ENCODE measurements at places on chromosomes 6 and 20.

DNA sequence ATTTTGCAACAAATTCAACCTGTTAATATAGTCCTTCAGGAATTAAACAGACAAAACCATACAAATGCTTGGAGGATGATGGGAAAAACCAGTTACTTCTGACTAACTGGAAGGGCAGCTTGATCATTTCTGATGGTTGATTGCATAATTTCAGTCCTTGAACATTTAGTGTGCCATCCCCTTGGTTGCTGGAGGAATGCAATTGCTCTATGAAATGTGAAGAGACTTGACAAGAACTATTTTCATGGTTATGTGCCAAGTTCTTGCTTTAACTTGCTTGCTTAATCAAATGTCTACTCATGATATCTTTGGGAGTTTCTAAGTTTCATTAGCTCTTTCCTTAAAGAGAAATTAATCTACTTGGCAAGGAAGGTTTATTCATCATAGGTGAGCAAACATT lies 45.2 kb downstream of the ANKEF1 start:
- ATAC-seq = peak; percentile 61

DNA sequence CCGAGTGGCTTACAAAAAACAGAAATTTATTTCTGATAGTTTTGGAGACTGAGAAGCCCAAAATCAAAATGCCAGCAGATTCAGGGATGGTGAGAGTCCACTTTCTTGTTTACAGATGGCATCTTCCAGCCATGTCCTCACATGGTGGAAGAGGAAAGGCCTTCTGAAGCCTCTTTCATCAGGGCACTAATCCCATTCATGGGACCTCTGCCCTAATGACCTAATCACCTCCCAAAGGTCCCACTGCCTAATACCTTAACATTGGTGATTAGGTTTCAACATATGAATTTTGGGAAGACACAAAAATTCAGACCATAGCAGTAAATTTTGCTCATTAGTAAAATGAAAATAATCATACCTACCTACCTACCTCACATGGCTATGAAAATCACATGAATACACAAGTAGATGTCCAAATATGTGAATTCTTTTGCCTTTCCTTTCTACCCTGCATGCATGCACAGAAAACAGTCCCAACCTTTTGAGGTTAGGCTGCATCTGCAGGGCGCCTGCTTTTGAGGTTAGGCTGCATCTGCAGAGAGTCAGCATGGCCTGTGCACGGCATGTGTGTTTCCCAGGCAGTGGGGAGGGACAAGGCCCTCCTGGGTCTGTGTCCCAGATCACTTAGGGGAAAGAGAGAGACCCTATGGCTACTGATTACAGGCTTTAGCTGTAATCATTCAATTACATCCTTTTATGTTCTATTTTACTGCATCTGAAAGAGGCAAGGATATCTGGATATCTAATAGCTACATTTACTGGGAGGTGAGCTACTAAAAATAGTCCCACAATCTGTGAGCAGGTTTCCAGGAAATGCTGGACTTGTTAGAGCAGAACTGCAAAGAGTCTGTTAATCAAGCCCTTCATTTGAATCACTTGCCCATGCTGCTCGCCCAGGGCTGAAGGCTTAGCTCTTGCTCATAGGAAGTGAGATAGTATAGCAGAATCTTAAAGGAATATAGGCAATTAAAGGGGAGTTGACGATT lies 497.7 kb upstream of the MARCKS start:
- ATAC-seq = peak; percentile 50

GRCh38 chr6:10545482-10545881 lies 24.3 kb downstream of the GCNT2 start:
- no peak for ATAC-seq

DNA sequence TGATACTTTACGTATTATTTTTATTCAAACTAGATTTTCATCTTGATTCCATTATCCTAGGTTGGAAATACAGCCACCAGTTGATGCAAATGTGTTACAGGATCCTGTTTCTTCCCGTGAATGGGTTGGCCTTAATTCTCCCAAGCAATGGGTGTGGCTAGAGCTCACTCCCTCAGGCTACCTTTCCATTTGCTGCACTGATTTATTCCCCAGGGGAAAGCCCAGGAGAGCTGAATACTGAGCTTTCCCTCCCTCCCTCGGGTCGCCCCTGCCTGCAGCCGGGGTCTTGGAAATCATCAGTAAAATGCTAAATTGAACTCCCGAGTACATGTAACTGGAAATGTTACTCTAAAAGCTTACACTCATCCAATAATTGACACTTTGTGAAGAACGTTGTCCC lies 9.9 kb downstream of the SMOC2 start:
- no peak for ATAC-seq

GRCh38 chr6:45613656-45614055 lies 235.9 kb upstream of the SUPT3H start:
- peak; percentile 66 for ATAC-seq

- ATAC-seq = no peak
Observed at GRCh38 chr20:54162378-54163009, 11.3 kb downstream of the CYP24A1 start.

DNA sequence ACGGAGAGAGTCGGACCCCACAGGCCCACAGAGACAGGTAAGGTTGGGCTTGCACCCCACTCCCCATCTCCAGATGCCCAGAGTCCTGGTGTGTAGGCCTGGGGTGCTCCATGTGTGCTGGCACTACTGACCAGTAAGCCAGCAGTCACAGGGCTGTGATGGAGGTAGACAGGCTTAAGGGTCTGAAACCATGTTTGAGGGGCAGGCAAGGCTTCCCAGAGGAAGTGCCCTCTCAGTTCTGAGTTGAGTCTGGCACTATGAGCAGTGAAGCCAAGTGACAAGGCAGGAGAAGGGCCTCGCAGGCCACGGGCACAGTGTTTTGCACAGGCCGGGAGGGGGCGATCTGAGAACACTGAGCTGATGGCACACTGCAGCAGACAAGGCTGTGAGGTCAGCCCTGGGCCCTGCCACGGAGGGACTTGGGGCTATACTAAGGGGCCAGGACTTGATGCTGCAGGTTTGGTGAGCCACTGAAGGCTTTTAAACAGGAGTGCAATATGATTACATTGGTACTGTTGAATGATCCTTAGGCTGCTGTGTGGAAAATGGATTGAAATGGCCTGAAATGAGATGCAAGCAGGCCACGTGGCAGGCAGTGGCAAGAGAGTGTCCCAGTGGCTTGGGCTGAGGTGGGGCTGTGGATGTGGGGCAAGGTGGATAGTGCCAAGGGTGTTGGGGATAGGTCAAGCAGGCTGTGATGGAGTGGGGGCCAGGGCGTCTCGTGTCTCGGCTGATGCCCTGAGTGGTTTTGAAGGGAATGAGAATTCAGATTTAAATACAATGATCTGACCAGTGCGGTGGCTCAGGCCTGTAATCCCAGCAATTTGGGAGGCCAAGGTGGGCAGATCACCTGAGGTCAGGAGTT lies 20.3 kb downstream of the TTBK1 start:
- ATAC-seq = peak; percentile 98

- ATAC-seq = no peak
Observed at GRCh38 chr20:10812759-10813327, 139.0 kb upstream of the JAG1 start.

- ATAC-seq = no peak
Observed at GRCh38 chr6:130578713-130579112, 212.9 kb downstream of the TMEM200A start.

GRCh38 chr6:111793711-111794111 lies 79.5 kb downstream of the FYN start:
- ATAC-seq = peak; percentile 27

GRCh38 chr6:153018355-153018754 lies 15.8 kb upstream of the MTRF1L start:
- no peak for ATAC-seq

- no peak for ATAC-seq
Observed at GRCh38 chr6:31383149-31383548, 20.2 kb upstream of the MICA start.

GRCh38 chr6:3966426-3966825 lies 112.5 kb downstream of the FAM217A start:
- no peak for ATAC-seq

- no peak for ATAC-seq
Observed at GRCh38 chr6:110085285-110085684, 94.2 kb downstream of the WASF1 start.

GRCh38 chr6:52420668-52421358 lies 671 bp downstream of the EFHC1 start:
- peak; percentile 39 for ATAC-seq

GRCh38 chr6:92700411-92700810 lies 718.9 kb downstream of the EPHA7 start:
- ATAC-seq = no peak

- ATAC-seq = peak; percentile 90
Observed at GRCh38 chr6:35391240-35391968, 49.0 kb downstream of the PPARD start.

- no peak for ATAC-seq
Observed at GRCh38 chr20:58177799-58178198, 50.7 kb downstream of the ANKRD60 start.

DNA sequence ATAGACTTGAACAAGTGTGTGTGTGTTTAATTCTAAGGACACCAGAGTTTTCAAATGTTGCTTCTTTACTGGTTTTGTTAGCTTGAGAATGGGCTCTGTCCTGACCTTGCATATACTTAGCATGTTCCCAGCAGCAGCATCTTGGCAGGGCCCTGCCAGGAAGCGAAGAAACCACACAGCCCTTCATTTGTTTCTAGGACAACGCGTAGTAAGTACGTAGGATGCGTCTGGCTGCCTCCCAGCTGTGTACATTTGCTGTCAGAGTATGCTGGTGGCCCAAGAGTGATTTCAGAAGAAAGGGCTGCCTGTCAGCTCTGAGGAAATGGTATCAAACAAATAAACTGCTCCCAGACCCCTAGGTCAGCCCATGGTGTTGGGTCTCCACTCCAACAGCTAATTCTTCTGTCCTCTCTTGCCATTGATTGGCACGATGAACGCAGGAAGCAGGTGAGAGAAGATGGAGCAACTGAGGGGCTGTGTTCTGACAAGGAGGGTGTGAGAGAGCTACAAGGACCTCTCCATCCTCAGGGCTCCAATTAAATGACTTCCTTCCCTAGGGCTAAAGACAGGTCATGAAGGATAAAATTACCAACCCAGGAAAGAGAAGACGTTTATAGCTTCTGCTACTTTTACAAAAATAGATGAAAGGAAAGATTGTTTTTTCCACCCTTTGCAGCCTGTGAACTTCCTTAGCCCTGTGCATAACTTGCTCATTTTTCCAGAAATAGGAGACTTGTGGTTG lies 55.9 kb upstream of the HDDC2 start:
- ATAC-seq = no peak

DNA sequence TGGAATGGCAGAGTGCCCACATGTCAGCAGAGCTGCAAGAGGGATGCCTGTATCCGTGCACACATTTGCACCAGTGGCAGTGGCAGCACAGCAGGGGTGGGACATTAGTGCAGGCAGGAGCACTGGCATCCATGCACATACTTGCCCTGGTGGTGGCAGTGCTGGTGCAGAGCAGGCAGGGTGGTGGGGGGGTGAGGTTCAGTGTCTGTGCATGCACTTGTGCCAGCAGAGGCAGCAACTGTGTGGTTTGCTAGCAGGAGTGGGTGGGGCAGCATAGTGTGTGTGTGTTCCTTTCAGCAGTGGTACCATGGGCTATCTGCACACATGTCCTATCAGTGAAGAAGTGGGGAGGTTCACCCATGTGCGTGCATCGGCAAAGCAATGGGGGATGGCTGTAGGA lies 151.6 kb downstream of the EPM2A start:
- ATAC-seq = no peak

GRCh38 chr20:63787302-63787701 lies 43.8 kb downstream of the ZBTB46 start:
- no peak for ATAC-seq

DNA sequence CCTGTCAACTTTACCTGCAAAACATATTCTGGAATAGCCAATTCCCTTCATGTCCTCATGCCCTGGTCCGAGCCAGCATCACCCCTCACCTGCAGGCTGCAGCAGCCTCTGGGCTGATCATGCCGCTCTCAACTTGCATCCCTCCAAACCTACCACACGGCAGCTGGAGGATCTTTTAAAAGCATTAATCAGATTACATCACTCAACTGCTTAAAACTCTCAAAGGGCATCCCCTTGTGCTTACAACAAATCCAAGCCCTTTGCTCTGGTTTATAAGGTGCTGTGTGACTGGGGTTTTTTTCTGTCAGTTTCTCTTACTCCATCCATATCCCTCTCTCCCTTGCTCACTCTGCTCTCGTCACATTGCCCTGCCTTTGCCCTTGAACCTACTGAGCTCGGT lies 24.0 kb downstream of the CD40 start:
- no peak for ATAC-seq

GRCh38 chr6:16388488-16388887 lies 150.1 kb downstream of the GMPR start:
- no peak for ATAC-seq

DNA sequence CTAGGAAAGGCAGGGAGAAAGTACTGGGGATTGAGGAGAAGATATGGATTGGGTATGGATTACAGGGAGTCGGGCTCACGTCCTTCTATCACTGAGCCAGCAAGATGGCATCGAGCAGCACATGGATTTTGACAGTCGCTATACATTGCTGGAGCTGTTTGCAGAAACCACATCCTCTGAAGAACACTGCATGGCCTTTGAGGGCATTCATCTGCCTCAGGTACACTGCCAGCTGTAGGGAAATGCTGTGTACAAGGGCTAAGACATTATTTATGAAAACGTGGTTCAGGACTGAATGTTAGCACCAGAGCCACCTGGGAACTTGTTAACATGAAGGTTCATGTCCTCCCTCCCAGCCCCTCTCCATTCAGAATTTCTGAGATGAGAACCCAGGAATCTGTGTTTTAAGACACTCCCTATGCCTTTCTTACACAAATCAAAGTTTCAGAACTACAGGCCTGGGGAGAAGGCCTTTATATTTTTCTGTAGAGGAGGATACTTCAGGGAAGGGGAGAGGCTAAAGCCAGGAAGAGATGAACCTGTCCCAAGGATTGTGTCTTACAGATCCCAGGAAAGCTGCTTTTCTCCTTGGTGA lies 3.5 kb downstream of the CUL9 start:
- ATAC-seq = no peak

GRCh38 chr6:166586424-166587156 lies at the start of gene RAMACL:
TSS of gene RAMACL (minus strand) at chr6:166586678. CDS start at chr6:166586477, 201 bp downstream.
- ATAC-seq = peak; percentile 43

- ATAC-seq = no peak
Observed at GRCh38 chr6:122145741-122146240, 253.7 kb upstream of the HSF2 start.

DNA sequence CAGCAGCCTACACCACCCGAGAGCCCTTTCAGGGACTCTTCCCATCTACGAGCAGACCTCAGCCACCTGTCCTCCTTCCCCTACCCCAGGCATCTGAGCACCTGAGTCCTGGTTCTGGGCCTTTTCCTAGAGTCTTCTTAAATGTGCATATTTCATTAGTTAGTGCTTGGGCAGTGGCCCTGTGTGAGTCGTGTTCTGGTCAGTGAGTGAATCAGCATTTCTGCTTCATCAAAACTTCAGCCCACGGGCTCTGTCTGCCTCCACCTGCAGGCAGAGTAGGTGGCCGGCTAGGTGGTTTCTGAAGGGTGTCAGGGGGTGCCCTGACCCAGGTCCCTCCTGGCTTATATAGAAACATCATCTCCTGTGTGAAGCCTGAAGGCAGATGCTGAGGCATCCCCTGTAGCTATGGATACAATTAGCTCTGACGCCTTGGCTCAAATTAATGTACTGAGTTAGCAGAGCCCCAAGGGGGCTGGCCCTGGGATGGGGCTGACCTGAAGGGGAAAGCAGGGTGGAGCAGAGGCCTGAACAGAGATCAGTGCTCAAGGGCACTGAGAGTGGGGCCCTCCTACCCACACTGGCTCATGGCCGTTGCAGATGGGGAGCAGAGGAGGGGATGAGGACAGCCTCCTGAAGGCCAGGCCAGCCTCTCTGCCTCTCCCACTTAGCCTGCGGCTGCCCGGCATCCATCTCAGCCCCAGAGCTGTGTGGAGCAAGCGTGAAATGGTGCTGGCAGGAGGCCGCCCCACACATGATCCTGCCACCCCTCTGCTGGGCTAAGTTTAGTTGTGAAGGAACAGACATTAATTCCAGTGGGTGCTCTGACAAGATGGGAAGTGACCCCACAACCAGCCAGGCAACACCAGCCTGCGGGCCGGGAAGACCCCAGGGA lies 13.6 kb downstream of the IP6K3 start:
- no peak for ATAC-seq

All from SK-N-SH treated with all-trans-retinoic acid at 6 μM for 48 hours (cell line).